NCI-H1417 treated with DMSO at 0.1 percent for 48 hours (cell line): ENCODE measurements at places on chromosomes 13 and 19.

DNA sequence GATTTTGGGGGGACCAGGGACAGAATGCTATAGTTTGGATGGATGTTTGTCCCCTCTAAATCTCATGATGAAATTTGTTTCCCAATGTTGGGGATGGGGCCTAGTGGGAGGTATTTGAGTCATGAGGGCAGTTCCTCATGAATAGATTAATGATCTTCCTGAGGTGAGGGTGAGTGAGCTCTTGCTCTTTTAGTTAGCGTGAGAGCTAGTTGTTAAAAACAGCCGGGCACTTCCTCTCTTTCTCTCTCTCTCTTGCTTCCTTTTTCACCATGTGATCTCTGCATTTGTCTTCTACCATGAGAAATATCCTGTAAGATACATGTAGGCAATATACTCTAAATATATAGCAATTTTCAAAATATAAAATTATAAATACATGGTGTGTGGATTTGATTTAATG lies 290.8 kb upstream of the PCDH9 start:
- DNase-seq = no peak

GRCh38 chr13:34021619-34022018 lies 203.7 kb downstream of the RFC3 start:
- no peak for DNase-seq

- DNase-seq = no peak
These were observed 49.4 kb upstream of the INTS6 start for GRCh38 chr13:51502153-51502651.

- no peak for DNase-seq
These were observed 193.7 kb downstream of the LMO7 start for GRCh38 chr13:75829830-75830229.

DNA sequence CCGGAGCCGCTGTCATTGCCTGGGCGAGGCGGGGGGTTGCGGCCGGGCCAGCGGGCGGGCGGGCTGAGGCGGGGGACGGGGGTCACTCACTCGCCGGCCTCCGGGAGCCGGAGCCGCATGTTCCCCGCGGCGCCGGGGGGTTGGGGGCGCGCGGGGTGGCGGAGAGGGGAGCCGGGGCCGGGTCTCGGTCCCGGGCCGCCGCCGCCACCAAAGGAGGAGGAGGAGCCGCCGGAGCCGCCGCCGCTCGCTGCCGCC lies 149 bp downstream of the MED26 start:
- no peak for DNase-seq

DNA sequence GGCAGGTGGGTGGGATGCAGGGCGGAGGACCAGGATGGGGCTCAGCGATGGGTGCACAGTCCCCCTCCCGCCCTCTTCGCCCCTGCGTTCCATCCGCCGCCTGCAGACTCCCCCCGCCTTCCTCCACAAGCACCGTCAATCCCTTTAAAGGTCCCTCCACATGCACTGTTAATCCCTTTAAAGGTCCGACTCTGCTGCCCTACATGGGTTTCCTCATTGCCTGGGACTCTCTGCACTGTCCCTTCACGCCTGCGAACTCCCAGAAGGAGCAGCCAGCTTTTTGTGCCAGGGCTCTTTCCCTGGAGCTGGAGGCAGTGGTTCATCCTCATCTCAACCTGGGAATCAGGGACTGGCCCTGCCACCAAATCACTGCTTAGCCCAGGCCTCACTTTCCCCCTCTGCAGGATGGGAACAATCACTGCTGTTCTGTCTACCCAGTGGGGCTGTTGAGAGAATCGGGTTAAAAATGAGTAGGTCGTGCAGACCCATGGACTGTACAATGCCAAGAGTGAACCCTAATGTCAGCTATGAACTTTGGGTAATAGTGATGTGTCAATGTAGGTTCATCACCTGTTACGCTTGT lies 20.4 kb downstream of the ZNF574 start:
- no peak for DNase-seq

- no peak for DNase-seq
These were observed 22.5 kb upstream of the NDFIP2 start for GRCh38 chr13:79458436-79458835.

- no peak for DNase-seq
These were observed 156.3 kb downstream of the TBC1D4 start for GRCh38 chr13:75325711-75326110.

DNA sequence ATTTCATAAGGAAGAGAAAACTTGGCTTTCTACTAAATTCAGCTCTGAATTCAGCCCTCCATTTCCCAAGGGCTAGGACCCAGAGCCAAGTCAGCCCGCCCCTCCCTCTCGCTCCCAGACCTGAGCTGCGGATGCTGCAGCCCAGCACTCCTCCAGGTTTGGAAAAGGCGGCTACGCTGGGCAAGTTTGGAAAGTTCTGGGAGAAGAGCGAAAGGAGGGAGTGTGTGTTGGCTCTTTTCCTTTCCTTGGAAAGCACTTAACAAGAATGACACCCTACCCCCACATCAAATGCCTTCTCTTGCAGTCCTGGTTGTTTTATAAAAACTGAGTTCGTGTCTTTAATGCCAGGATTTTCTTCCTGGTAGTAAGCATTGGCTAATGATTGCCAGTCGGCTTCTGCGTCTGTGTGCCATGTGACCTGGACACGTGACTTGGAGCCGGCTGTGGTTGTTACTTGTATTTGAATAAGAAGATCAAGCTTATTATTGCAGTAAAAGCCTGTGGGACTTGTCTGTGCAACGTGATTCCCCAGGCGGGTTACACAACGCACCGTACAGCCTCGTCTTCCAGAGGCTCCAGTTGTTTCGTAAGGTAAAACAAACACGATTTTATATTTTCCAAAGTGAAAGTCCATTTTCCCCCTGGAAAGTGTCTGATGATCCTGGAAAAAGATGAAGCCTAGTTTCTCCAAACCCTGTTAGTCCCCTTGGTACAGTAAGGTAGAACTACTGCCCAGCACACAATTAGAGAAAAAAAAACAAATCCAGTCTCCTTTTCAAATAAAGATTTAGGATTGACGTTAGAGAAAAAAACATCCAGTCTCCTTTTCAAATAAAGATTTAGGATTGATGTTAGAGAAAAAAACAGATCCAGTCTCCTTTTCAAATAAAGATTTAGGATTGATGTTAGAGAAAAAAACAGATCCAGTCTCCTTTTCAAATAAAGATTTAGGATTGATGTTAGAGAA lies 26.8 kb upstream of the UBE2L5 start:
- no peak for DNase-seq

DNA sequence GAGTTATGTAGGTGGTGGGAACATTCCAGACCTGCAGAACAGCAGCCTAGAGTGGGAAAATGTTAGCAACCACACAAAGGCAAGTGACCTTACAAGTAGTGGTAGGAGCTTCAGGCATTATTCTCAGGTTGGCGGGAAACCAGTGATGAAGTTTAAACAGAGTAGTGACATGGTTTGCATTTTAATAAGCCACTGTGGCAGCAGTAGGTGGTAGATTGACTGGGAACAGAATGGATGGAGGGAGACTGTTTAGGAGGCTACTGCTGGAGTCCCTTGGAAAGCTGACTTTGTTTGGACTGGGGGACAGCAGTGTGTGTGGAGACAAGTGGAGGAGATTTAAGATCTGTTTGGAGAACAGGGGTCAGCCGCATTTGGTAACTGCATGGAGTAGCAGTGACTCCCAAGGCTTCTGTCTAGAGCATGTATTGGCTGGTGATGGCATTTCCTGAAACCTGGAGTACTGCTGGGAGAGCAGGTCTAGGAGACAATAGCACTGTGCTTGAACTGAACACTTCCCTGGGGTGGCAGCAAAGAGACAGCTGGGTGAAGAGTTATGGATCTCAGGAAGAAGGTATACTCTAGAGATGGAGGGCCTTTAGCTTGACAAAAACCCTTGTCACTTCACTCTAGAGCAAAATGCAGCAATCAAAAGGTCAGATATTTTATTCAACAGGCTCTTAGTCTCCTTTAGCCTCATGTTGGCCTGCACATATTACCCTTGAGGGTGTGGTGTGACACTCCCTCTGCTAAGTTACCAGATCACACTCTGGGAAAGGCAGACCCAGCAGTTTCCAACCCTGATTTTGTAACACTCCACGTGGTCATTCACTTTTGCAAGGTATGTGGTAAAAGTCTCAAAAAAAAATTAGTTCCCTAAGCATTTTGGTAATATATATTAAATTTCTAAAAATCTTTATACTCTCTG lies 70.3 kb downstream of the DHRS12 start:
- no peak for DNase-seq

- DNase-seq = no peak
These were observed 19.6 kb downstream of the CELF5 start for GRCh38 chr19:3243819-3244700.

DNA sequence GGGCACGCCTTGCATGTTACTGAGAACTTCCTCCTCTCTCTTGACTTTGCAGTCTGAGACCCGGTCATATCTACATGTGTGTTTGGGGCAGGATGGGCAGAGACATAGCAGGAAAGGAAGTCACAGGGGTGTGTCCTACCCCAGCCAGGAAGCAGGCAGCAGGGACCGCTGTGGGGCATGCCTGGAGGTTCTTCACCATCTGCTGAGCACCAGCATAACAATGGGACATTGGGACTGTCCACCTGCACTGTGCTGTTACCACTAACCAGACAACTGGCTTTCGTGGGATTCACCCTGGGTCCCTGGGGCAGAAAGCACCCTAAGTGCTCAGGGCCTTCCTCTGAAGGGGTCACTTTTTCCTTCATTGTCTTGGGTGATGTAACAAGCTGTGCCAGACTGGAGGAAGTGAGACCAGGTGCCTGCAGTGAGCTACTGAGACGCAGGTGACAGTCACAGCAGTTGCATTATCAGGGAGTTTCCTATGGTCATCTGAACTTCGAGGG lies 2.6 kb upstream of the HAUS5 start:
- no peak for DNase-seq

GRCh38 chr19:44701228-44701627 lies 2.3 kb downstream of the CEACAM16 start:
- no peak for DNase-seq

DNA sequence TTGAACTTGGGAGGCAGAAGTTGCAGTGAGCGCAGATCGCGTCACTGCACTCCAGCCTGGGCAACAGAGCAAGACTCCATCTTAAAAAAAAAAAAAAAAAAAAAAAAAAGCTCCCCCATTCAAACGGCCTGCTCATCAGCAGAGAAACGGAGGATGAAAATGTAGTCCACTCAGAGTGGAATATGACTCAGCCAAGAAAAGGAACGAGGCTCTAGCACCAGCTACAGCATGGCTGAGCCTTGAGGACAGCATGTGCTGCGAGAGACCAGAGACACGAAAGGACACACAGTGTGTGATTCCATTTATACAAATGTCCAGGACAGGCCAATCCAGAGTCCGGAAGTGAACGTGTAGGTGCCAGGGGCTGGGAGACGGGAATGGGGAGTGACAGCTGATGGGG lies 18.1 kb upstream of the MIER2 start:
- DNase-seq = no peak

DNA sequence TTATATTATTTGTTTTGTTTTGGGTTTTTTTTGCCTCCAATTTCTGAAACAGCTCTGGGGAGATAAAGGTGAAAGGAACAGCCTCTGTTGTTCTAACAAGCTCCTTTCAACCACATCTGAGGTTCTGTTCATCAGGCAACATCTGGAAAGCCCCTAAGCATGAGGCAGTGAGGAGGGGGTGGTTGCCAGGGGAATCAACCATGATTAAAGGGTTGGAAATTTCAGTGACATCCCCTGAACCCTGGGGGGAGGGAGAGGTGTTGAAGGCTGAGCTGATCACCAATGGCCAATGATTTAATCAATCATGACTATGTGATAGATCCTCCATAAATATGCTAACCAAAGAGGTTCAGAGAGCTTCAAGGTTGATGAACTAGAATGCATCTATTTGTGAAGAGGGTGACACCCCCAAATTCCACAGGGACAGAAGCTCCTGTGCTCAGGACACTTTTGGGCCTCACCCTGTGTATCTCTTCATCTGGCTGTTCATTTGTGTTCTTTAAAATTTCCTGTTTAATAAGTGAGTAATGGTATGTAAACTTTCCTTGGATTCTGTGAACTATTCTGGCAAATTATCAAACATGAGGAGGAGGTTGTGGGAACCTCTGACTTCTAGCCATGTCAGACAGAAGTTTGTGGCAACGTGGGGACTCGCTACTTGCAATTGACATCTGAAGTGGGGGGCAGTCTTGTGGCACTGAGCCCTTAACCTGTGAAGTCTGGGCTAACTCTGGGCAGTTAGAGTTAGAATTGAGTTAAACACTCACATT lies 221.3 kb downstream of the NHLRC3 start:
- DNase-seq = no peak

GRCh38 chr19:13033819-13034611 lies 38.7 kb downstream of the NFIX start:
- no peak for DNase-seq

GRCh38 chr13:24104723-24105122 lies 55.8 kb upstream of the SPATA13 start:
- no peak for DNase-seq

DNA sequence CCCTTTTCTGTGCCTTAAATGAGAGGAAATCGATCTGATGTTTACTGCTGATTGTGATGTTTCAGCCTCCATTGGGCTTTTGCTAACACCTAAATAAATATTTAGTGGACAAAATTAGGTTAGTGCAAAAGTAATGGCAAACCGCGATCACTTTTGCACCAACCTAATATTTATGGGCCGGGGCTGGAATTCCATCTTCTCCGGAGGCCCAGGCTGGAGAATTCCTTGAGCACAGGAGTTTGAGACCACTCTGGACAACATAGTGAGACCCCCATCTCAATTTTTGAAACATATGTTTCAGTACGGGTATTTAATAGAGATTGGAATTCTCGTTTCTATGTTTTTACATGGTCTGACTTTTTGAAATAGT lies 603 bp downstream of the ZNF880 start:
- no peak for DNase-seq
